ENCODE measurements at places on chromosomes 2 and 18.
A peak's percentile ranks its signal among the peaks of the same experiment; 100 is the strongest.

DNA sequence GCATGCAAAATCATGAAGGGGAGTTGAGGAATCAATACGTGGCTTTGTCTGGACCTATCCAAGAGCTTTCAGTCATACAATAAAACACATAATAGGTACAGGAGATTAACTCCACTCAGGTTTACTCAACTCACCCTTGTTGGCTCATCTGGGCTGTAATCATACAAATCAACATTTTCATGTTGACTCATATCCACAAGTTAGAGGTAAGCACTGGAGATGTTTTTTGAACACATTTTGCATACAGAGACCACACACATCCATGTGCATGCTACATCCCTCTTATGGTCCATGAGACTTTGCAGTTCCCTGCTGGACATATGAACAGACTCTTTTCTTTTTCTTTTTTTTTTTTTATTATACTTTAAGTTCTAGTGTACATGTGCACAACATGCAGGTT, 336.9 kb upstream of the PIK3C3 start:
- DNase-seq: no peak

DNA sequence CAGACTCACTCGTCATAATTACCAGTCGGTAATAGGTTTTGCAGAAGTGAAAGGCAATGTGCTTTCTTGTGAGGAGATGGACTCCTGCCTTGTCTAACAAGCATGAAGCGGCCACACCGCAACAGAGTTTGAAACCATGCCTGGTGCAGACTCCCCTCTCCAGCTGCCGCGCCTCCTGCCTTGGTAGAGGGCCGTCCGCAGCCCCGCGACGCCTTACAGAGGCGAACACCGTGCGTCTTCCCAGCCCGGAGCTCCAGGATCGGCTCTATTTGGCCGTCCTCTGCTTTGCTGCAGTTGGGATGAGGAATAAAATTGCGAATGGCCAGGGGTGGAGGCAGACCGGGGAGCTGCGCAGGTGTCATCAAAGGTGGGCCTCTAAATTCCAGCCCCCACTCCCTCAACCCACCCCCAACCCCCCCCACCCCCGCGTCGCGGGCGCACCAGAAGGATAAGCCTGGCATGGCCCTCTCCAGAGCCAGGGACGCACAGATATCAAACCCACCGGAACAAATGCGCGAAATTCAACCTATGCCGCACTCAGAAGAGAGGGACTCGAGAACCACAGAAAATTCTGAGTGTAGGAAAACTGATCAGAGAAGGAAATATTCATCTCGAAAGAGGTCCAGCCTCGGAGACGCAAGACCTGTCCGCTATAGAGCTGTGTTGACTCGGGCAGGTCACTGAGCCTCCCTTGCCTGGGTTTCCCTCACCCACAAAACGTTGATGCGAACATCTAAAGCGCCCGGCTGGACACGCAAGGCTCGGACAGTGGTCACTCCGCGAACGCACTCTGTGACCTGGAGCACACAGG, 1.1 kb downstream of the TRABD2A start:
- no peak for DNase-seq

DNA sequence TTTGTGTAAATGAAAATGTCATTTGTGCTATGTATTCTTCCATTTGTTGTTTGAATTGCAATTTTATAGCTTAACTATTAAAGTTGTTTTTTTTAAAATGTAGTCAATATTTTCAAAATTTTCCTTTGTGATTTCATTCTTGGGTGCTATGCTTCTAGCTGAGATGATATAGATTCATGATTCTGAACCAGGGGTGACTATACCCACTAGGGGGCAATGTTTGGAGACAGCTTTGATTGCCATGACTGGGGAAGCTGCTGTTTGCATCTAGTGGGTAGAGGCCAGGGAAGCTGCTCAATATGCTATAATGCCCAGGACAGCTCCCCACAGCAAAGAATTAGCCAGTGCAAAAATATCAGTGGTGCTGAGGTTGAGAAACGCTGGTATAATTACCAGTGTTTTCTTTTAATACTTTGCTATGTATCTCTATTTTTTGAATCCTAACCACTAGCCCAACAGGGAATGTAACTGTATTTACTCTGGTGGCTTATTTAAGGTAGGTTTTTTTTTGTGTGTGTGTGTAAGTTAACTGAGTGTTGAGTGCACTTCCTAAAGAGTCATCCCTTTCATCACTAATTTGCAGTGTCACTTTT, 99.7 kb downstream of the MEP1B start:
- DNase-seq: peak; percentile 1

DNA sequence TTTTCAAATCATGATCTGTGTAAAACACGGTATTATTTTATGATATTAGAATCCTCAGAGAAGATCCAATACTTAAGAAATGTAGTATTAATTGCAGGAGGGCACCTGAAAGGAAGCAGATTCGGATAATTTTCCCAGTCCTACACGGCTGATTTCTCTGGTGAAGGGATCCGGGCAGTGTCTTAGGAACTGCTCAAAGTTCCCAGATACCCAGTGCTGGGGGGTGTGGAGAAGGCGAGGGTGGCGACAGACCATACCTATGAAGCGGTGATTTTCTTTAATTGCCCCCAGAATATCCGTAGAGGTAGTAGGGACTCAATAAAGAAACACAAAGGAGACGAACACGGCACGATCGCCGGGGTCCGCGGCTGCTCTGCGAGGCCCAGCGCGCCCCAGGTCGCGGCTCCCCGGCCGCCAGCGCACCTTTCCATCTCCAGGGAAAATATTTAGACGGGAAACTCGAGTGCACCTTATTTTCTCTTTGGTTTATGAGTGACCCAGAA, 1.4 kb upstream of the SOX11 start:
- no peak for DNase-seq

DNA sequence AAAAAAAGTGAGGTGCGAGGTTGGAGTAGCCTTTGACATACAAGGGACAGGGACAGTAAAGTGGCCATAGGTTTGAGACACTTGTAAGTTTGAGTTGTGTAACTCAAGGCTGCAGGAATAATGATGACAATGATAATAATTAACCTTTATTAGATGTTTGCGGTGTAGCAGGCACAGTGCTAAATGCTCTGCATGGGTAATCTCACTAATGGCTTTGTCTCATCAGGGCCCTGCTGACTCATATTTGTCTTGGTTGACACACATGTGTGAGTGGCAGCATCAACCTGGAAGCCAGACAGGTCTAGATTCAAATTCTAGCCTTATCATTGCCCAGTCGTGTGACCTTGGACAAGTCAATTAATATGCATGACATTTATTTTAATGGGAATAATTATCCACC, 126.2 kb downstream of the FSHR start:
- DNase-seq: no peak

DNA sequence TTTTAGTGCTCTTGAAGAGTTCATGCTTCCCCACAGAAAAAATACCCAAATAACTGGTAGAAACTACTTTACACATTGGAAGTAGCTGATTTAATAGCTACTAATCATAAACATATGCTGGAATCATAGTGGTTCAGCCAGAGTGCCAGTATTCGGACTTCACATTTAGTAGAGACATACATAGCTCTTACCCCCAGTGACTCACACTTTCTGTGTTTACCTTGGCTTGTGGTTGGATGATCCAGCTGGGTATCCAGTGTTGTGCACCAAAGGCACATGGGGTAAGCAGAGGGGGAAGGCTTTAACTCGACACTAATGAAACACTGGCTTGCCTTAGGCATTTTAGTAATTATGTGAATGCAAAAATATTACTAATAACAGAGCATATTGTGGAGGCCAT, 18.1 kb downstream of the ARHGAP28 start:
- DNase-seq: no peak

DNA sequence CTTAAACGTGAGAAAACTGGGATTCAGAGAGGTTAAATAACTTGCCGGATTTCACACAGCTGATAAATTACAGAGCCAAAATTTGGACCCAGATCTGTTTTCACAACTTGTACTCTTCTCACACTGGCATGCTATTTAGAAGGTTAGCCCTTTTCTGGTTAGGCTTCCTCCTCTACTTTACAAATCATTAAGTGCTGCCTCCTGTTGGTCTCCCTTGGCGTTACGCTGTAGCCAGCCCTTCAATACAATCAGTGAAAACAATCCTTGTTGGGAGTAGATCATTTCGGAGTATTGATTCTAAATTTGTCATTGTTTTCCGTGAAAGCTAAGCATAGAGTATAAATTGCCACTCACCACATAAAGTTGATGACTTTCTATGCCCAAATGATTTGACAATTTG, 153.5 kb downstream of the ARHGAP15 start:
- no peak for DNase-seq

- no peak for DNase-seq
Measured at GRCh38 chr2:96528006-96528699, 8.4 kb upstream of the ARID5A start.

- DNase-seq: no peak
Measured at GRCh38 chr2:234251326-234252271, 201.1 kb downstream of the SPP2 start.

DNA sequence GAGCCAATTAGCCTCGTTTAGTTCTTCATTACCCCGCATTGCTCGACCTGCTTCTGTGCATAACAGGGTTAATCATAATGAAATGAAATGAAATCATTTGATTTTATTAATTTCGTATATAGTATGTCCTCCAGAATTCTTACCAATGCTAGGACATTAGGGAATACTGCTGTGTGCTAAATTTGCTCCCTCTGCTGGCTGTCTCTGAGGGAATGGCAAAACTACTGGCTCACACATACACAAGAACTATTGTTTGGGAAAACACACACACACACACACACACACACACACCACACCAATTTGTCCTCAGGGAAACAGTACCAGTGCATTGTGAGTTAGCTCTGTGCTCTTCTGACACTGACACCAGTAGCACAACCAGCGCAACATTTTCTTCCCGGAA, 273.3 kb upstream of the TCF4 start:
- DNase-seq: no peak

- no peak for DNase-seq
Measured at GRCh38 chr2:9666306-9666705, 35.5 kb upstream of the YWHAQ start.

DNA sequence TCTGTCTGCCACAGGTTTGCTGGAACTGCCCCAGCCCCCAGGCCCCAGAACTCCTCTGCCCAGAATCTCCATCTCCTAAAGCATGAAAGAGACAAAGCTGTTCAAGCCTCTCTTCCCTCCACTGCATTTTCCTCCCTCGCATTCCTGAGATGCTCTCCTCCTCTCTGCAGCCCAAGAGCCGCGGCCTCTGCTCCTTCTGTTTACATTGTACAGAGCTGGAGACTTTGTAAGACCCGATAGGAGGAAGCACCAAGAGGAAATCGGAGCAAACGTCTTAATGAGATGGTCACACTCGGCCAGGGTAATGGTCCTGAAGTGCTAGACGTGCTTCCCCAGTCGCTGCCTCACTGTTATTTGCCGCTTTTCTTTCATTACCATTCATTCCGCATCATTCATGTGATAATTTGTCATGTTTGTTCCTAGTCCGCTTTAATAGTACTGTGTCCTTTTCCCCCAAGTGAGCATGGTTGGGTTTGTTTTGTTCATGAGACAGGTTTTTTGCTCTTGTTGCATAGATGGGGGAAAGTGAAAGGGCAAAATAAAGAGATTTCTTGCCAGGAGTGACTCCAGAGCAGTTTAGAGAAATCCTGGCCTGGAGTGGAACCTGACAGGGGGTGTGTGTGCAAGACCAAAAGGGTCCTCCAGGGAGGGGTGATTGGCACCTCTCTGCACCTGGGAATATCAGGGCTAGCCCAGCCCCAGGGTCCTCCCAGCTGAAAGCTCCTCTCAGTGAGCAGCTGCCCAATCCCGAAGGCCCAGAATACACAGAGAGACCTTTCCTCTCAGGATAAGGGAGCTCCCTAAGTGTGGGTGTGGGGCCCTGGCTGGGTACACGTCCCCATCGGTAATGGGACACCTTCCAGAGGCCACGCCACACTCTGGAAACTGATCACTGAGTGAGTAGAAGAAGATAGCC, 44.9 kb upstream of the ID2 start:
- no peak for DNase-seq

Data from NCI-H1048 (cell line).